ENCODE measurements at places on chromosomes 3 and 15. TPM values are rescaled to one million over a fixed set of nuclear protein-coding genes. Genes with fewer than 3 reads are reported as not detected.

UBE2Q2 gene
- total RNA-seq = 29.4 TPM

NPAP1 gene
- 0.84 TPM for total RNA-seq

GOLGA6D gene
- 0.07 TPM for total RNA-seq

GRK7 gene
- total RNA-seq = not detected

IL12A gene
- 0.15 TPM for total RNA-seq

GHSR gene
- total RNA-seq = not detected

SAMD7 gene
- total RNA-seq = not detected

MRPL46 gene
- 12.1 TPM for total RNA-seq

All from ovary (tissue), 10 donors.